ENCODE measurements at places on chromosomes 1 and 21.
A peak's percentile ranks its signal among the peaks of the same experiment; 100 is the strongest.

DNA sequence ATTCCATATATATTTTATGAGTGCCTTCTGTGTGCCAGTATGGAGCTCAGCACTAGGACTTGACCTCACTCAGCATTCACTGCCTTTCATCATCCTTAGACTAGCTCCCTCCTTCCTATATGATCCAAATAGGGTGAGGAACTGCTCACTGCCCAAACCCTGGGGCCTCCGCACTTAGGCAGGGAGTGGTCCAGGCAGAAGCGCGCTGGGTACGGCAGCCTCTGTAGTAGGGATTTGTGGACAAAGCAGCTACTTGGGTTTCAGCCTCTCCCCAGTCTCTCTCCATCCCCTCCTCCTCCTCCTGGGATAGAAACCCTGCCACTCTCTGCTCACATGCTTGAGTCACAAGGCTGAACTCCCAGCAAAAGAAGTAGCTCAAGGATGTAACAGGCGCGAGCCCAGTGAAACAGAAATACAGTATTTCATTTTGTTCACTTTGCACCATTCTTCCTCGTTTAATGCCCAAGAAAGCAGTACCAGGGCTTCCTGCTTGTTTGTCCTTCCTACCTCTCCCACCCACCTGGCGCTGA lies 32.9 kb downstream of the PLEKHA6 start:
- peak; percentile 85 for DNase-seq

DNA sequence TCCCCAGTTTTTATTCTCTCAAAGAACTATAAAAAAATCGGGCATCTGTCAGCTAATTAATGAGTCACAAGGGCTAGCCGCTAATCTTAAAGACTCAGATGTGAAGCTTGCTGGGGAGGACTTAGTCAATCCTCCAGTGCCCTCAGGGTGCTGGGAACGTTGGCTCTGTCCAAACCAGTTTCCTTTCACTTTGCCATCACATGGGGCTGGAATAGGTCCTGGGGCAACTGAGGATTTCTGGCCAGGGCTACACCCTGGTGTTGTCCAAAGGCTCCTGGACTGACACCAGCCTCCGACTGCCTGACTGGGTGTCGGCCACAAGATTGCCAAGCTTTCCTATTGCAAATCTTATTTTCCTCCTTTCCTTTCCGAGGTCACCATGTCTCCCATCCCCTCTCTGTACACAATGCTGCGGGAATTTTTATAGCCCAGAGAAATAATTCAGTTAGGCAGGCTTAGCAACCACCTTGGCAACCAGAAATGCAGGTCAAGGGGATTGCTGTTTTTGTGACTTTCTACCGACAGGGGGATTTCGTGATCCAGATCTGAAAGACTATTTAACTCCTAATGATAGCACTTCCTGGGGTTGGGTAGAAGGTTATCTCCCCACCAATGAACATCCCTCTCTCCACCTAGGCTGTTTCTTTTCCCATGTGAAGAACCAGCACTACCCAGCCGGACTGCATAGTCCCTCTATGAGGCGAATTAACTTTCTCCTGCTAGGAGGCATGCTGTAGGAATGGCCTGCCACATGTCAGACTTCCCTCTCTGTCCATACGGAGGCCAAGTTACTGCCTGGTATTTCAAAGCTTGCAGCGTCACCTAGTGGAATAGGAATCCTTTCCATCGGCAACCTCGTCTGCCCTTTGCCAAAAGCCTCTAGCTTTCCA lies 29.9 kb upstream of the CTBS start:
- DNase-seq, result peak; percentile 60

DNA sequence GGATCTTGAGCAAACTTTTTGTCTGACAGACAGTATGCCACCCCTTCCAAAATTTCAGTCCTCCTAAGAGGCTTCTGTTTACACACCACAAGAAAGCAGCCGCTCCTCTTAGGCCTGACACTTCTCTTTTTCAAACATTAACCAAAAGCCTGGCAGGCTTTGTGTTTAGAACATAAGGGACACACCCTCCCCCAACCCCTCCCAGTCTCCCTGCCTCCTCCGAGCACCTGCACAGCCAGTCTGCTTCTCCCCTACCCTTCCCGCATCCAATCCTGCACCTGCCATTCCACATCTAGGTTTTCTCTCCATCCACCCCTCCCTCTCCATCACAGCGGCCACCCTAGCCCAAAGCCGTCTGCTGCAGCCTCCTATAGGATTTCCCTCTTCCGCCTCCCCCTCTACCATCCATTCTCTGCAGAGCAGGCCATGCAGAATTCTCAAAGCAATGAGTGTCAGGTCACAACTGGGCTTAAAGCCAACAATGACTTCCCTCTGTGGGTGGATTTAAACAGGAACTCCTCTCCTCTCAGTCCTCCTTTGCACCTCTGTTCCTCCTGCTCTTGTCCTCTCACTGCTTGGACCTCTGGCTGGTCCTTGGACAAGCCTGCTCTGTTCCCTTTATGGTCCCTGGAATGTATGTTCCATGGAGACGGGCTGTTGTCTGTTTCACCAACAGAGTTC lies 478.2 kb downstream of the NPHP4 start:
- no peak for DNase-seq

DNA sequence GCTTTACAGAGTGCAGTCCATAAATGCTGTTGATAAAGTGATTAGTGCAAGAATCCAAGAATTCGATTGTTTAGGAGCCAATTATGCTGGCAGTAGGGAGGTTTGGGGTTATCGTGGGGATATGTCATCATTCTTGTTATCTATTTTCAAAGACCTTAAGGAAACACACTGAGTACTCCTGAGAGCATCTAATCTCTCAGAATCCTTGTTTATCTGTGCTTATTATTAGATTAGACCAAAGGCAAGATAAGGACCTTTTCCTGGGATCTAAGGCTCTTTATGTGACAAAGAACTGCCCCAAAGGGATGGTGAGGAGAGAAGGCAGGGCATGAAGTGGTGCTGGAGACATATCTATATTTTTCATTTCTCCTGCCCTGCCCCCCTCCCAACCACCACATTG lies 139.1 kb downstream of the TSEN15 start:
- no peak for DNase-seq

DNA sequence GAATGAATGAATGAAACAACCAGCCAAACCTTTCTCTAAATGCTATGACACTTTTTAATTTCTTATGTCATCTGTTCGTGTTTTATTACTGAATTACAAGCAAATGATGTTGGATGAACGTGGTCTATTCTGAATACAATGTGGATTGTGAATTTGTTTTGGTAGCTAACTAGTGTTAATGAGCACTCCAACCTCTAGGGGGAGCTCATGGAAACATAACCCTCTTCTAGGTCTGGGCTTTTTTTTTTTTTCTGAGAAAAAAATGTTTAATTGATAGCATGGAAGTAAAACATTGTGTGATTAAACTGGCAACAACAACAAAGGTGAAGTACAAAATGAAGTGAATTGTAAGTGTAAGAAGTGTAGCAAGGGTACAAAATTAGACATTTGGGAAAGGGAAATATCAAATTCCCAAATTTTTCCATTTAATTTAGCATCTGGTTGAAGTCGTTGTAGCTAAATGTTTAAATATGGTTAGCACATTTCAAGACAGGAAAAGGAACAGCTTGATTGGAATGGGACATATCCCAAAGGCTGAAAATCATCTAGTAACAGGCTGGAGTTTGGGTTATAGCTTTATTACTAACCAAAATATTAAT lies 42.6 kb upstream of the PTGS2 start:
- DNase-seq, result no peak

DNA sequence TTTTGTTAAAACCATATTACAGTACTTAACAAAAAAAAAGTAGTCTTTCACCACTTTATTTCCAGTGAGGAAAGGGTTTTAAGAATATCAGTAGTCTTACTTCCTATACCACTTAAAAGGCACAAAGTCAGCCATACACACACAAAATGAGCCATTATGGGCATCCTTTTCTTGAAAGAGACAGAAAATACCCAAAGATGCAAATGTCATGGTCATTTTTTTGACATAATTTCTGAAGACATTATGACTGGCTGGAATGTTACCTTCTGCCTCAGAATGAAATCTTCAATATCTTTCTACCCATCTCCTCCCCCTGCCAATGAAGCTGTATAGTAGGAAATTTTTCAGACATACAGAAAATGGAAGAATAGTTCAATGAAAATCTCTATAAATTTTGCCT lies 237.7 kb downstream of the SLC45A1 start:
- DNase-seq, result no peak

- no peak for DNase-seq
Observed at GRCh38 chr21:26788790-26789189, 56.4 kb downstream of the ADAMTS1 start.

DNA sequence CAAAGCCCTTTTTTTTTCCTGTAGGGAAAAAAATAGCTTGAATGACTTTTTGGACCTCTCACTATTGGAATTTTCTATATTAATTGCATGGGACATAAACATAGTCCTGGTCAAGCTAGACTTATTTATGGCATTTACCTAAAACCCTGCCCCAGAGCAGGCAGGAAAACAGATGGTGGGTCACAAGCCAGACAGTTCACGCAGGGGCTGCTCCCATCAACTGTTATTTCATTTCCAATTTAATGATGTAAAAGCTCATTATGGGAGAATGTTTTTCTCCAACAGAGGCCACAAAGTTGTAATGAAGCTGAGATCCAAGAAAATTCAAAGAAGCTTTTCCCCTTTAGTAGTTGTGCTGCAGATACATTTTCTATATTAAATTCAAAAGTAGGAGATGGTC lies 99.2 kb downstream of the SGIP1 start:
- DNase-seq, result peak; percentile 64

- DNase-seq, result peak; percentile 27
Observed at GRCh38 chr1:67300561-67300960, 7.1 kb upstream of the IL12RB2 start.

- no peak for DNase-seq
Observed at GRCh38 chr1:115802416-115802815, 33.9 kb upstream of the CASQ2 start.

DNA sequence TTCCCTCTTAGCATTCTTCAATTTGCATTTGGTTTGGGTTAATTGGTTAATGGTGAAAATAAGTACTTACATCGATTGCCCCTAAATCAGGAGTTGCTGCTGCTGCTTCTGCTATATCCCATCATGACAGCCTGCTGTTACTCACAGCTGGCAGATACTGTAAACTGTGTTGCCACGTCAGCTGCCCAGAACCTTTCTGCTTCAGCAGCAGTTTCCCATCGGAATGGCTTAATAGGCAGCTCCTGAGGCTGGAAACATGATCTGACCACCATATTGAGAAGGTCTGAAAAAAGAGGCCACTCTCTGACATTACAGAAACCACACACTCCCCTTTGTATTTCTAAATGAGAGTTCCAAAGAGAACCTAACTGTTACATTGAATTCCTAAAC lies 14.3 kb upstream of the SEC16B start:
- DNase-seq, result peak; percentile 38

DNA sequence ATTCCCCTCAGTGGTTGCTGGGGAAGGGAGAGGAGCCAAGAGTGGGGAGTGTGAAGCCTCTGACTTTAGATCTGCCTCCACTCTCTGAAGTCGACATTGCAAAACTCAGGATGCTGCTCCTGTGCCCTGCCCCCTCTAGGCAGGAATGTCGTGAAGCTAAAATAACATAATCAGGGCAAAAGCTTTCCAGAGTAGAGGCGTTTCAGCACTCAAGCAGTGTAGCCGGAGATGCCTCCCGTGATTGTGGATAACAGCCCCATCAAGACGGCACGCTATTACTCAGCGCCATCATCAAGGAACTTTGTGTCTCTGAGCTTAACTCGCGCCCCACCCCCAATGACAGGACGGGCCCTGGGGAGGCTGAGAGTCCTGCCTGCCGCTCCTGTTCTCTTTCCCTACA lies 60.0 kb downstream of the FBXO2 start:
- DNase-seq, result no peak

GRCh38 chr1:22320587-22321344 lies 130.9 kb upstream of the ZBTB40 start:
- DNase-seq, result no peak

GRCh38 chr1:223718850-223719249 lies 6.5 kb downstream of the CAPN2 start:
- DNase-seq, result peak; percentile 94

GRCh38 chr1:218828125-218828650 lies 345.5 kb upstream of the LYPLAL1 start:
- no peak for DNase-seq

DNA sequence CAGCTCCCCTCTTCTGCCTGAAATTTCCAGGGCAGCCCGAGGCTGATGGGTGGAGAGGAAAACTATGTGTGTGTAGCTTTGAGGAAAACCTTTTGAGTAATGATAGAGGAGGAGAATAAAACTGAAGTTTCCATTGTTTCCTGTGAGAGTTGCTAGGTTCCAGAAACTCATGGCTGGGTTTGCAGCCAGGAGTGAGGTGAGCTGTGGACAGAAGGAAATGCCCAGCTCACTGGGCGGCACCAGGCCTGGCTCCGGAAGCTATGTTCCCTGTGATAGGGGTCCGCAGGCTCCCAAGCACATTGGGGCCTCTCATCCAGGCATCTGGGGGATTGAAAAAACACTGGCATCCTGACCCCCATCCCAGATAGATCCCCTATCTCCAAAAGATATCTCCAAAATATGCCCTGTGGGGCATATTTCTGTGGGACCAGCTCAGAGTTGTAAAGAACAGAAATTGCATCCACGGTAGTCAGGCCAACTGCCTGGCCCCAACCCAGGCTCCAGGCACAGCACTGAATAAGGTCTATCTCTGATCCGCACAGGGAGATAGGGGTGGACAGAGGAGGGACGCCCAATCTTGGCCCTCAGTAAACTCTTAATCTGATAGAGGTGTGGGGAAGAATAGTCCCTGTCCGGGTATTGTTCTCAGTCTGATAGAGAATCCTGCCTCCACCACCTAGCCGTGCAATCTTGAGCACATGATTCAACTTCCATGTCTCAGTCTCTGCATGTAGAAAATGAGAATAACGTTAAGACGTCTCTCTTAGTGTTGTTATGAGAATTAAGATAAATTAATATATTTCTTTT lies 1.8 kb upstream of the HSPG2 start:
- DNase-seq, result no peak

DNA sequence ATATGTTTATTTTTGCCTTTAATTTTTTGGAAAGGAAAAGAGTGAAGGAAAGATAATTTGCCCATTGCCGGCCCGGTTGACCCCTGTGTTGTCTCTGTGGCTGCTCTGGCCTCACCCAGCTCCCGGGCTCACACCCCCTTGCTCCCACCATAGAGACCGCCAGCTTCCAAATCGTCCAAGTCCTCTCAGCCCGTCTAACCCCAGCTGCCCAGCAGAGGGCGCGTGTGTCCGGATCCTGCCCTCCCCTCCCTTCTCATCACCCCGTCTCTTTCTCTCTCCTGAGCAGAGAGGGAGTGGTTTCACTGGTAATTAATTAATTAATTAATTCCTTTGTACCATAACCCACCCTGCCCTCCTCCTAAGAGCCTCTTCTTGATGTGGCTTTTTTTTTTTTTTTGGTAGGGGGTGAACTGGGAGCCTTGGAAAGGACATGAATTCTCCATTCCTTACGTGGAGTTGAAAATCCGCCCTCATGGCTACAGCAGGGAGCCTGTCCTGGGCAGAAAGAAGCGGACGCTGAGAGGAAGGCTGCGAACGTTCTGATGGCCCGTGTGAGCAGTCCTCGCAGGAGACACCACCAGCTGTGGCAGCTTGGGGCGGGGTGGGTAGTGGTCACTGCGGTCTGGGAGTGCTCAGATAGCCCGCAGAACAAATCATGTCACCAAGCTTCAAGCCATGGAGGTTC lies 45.9 kb downstream of the KIAA0040 start:
- DNase-seq, result peak; percentile 3

GRCh38 chr1:119368554-119368953 lies at the start of gene HAO2:
HAO2 (plus strand) TSS chr1:119368785; CDS start chr1:119381086, 12,301 bp downstream.
- DNase-seq, result no peak
